ENCODE measurements at places on chromosomes 7 and 10.

DNA sequence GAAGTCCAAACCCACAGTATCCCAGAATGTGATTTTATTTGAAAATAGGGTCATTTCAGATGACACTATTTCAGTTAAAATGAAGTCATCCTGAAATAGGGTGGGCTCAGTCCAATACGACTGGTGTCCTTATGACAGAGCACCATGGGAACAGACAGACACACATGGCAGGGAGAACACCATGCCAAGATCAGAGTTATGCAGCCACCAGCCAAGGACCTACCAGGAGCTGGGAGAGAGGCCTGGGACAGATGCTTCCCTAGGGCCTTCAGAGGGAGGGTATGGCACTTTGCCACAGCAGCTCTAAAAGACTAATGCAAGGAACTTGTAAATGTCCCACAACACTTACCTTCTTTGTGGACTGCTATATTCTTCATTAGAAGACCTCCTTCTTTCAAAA is 226.5 kb downstream of the NEBL start:
- DNase-seq: no peak

DNA sequence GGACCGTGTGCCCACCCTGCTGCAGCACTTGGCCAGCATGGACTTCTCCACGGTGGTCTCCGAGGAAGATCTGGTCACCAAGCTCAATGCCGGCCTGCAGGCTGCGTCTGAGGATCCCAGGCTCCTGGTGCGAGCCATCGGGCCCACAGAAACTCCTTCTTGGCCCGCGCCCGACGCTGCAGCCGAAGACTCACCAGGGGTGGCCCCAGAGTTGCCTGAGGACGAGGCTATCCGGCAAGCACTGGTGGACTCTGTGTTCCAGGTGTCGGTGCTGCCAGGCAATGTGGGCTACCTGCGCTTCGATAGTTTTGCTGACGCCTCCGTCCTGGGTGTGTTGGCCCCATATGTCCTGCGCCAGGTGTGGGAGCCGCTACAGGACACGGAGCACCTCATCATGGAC is 1.4 kb downstream of the RBP3 start:
- DNase-seq: no peak

GRCh38 chr7:148485618-148486017 is 104.9 kb upstream of the C7orf33 start:
- DNase-seq: no peak

GRCh38 chr7:129773871-129774270 is 162.4 kb downstream of the NRF1 start:
- DNase-seq: no peak

GRCh38 chr7:151923097-151923876 is 33.0 kb upstream of the GALNTL5 start:
- DNase-seq: no peak

GRCh38 chr10:22643775-22644174 is 70.6 kb downstream of the PIP4K2A start:
- no peak for DNase-seq

- DNase-seq: no peak
These were observed 114.9 kb downstream of the LCOR start for GRCh38 chr10:96947036-96947435.

Data from stimulated activated CD8-positive, alpha-beta memory T cell treated with anti-CD3 and anti-CD28 coated beads, Interleukin-7, amount 100 ng/mL, for 4 hours (primary cell).